ENCODE measurements at places on chromosomes 6 and 20.

GRCh38 chr20:58177799-58178198 lies 50.7 kb downstream of the ANKRD60 start:
- no peak for DNase-seq

DNA sequence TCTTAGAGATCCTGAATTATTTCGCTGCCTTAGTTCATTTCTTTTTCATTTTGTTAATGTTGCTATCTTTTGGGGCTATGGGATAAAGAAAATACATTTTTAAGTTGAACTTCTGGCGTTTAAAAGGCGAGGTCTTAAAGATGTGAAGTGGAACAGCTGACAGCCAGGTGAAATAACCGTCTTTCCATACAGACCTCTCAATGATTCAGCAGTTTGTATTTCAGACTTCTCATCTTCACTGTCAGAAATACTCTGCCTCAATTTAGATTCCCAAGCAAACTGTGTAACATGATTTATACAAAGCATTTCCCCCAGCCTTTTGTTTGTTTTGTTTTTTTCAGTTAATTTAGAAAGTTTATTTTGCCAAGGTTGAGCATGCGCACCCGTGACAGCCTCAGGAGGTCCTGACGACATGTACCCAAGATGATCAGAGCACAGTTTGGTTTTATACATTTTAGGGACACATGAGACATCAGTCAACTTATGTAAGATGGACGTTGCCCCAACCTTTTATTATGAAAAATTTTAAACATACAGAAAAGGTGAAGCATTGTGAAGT lies 40.0 kb downstream of the SLC9A8 start:
- no peak for DNase-seq

DNA sequence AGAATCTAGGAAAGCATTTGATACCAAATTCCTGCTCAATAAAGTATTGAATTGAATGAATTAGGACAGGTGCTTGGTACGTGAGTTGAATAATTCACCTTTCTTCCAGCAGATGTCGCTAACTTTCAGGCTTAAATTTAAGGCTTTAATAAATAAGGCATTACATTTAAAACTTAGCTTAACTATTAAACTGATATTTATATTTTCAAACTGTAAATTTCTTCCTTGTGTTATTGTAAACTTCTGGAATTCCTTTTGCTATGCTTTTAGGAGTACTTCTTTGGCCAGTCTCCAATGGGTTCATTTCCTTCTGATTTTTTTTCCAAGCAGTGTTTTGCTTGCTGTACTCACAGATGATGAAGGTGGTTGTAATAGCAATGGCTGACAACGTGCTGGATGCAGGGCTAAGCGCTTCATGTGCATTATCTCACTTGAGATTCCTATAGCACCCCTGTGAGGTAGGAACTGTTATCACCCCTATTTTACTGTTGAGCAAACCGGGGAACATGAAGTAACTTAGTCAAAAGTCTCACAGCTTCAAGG lies 71.3 kb upstream of the SLC2A12 start:
- DNase-seq = peak; percentile 50

DNA sequence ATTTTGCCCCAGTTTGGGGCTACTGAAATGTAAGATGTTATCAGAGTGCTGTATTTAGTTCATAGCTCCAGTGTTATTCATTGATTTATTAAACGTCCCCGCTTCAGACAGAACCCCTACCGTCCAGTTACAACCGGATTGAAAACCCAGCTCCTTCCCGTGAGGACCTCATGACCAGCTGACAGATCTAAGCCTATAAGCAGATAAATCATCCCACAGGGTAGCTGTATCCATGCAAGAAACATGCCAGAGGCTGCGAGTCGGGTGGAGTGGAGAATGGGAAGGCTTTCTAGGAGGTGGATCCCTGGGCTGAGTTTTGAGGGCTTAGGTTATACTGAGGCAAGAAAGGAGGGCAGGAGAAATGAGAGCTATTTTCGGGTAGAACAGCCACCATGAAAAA lies 260.0 kb downstream of the ARID1B start:
- DNase-seq = peak; percentile 56

DNA sequence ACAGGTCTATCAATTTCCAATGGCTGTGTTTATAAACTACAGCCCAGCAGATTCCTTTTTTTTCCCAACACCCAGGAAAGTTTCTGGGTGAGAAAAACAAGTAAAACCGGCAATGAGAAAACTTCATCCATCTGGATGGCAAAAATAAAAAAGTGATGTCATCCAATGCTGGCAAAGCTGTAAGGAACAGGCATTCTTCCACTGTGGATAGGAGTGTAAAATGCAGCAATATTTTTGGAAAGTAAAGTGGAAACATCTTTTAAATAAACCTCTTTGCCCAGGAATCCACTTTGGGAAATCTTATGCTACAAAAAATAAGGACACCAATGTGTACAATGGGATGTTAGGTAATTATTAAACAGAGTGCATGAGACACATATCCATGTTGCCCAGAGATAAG lies 102.1 kb upstream of the NT5E start:
- no peak for DNase-seq

GRCh38 chr6:132084811-132085509 lies 133.8 kb upstream of the CCN2 start:
- DNase-seq = peak; percentile 73

- DNase-seq = no peak
Observed at GRCh38 chr6:127918506-127919427, 17.9 kb upstream of the THEMIS start.

DNA sequence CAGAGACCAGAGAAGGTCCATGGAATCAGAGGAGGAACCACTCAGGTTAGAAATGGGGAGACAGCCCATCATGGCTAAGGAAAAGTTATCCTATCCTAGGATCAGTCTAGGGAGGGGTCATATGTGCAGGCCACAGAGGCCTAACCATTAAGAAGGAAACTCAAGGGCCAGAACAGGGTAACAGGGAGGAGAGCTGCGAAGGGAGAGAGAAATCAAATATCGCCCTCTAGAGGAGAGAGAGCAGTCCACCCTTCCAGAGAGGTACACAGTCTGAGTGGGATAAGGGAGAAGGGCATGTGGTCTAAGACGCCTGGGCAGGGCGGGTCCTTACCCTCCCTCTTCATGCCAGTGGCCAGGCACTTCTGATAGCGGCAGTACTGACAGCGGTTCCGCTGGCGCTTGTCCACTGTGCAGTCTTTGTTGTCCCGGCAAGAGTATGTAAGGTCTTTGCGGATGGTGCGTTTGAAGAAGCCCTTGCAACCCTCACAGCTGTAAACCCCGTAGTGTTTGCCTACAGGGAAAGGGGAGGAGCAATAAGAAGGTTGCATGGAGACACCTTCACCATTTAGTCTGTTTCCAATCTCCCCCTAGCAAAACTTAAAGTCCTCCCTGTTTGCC lies 2.9 kb downstream of the RXRB start:
- DNase-seq = peak; percentile 69

- peak; percentile 93 for DNase-seq
Observed at GRCh38 chr20:44960103-44960852, at the start of gene TOMM34. Gene TOMM34, minus strand, starts transcription at chr20:44960397. Its CDS starts 64 bp downstream, at chr20:44960333.

DNA sequence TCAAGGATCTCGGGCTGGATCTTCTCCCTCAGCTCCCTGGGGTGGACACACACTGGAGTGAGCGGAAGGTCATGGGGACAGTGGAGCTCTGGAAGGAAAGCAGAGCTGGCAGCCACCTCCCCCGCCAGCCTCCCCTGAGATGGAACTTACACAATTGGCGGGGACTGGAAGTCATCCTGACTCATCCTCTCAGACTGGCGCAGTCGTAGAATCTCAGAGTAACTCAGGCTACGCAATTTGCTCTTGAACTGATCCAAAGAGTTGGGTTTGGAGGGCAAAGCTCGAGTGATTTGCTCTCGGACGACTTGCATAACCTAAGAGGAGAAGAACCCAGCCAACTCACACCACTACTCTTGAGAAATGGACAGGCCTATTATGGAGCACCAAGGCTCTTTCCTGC lies 34.8 kb downstream of the ELMO2 start:
- DNase-seq = peak; percentile 34

- peak; percentile 100 for DNase-seq
Observed at GRCh38 chr20:47392015-47392720, 35.7 kb upstream of the ZMYND8 start.
